ENCODE measurements at places on chromosomes 5 and 9.

DNA sequence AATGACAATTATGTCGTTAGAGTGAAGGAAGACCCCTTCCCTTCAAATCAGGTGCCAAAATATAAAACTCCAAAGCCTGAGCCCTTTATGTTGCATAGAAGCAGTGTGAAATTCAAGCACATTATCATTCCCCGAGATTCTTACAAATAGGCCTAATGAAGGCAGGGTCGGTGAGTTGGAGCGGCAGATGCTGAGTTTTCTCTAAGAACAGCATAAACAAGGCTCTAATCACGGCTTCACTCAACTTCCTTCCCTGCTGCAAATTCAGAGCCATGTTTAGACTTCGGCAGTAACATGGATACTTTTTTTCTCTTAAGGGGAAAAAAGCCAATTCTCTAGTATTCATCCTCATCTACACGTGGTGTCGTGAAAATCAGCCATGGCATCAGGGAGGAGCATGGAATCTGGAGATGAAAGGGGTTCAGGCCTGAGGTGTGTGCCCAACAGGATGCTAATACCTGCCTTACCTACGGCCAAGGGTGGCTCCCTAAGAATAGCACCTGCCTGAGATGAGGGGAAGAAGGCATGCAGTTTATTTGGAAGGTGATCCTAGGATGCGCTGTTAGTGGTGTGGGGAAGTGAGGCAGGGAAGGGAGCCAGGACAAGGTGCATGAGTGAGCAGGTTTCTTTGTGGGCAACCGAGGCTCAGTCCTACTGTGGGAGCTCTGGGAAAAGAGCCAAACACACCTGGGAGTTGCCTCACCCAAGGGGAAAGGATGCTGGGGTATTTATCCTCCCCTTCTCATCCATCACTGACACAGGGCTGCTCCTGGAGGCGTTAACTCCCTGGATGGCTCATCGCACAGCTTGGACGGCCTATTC lies 146.8 kb upstream of the TBC1D2 start:
- DNase-seq, result no peak

DNA sequence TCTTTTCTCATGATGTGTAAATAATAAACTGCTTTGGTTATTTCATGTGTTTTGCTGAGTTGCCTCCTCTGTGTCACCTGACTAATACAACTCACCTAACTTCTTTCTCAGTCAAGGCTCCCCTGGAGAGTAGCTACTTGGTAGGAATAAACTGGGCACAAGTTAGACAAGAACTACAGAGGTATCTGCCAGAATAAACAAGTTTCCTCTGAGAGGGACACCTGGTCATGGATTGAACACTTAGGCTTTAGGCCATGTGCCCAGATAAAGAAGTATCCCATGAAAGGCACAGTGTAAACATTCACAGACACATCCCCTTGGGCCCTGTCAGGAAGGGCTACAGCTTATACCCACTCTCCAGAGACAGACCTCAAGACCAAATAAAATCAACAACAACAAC lies 532.5 kb downstream of the KIF4B start:
- no peak for DNase-seq

- no peak for DNase-seq
Measured at GRCh38 chr5:149657324-149657723, 72.8 kb upstream of the PPARGC1B start.

GRCh38 chr5:121086671-121087070 lies 622.6 kb downstream of the PRR16 start:
- no peak for DNase-seq

GRCh38 chr9:83153030-83153429 lies 90.1 kb upstream of the RASEF start:
- DNase-seq, result no peak
